Urinary bladder (tissue), 4 donors: ENCODE measurements at places on chromosomes 13 and 19. TPM values are rescaled to one million over a fixed set of nuclear protein-coding genes. Genes with fewer than 3 reads are reported as not detected.
A peak's percentile ranks its signal among the peaks of the same experiment; 100 is the strongest.

DNA sequence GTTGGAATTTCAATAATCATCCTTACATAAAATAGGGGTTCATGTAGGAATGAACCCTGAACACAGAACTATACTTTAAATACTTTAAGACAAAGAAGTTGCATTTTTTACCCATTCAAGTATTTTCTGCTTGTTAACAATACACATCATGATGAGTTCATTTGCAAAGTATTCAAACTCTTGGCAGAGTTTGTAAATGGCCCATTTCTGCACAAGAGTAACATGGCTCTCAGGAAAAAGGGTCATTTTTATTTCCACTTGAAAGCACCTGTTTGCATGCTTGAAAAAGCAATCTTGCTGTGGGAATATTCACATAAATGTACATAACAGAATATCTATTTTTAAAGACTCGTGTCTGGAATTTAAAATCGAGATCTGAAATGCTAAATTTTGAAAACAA is 18.1 kb downstream of the ESD start:
- no peak for DNase-seq

GRCh38 chr13:49627831-49628652 is at the start of gene ARL11:
Gene ARL11 (plus strand): TSS chr13:49628507. CDS start chr13:49630448, 1,941 bp downstream.
- no peak for DNase-seq

- no peak for DNase-seq
Observed at GRCh38 chr19:15115080-15115479, 7.9 kb downstream of the SYDE1 start.

DNA sequence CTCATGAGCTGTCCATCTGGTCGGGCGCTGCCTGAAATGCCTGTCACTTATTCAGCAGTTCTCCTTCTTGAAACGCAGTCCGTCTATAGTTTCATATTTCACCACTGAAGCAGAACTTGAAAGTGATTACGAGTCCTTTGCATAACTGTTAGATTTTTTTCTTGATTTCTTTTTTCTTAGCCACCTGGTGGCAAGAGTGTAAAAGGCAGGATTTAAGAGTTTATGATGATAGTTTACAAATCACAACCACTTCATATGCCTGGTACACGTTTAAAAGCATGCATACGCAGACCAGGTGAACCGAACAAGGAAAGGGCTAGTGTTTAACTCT is 45.8 kb downstream of the GGACT start:
- DNase-seq: no peak

DNA sequence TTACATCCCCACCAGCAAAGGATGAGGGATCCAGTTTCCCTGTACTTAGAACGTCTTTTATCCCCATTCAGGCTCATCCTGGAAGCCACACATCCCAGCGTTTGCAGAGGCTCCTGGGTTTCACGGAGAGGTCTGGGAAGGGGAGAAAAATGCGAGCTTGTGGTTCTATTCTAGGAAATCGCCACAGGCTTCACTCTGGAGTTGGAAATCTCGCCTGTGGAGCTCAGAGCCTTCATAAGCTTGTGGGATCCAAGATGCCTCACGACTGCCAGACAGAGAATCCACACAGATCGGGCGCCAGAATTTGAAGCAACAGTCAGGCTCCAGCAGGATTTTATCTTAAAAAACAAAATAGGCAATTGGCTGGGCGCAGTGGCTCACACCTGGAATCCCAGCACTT is 157.9 kb downstream of the PTPRS start:
- DNase-seq: no peak

GRCh38 chr13:92136449-92137155 is 738.2 kb downstream of the GPC5 start:
- no peak for DNase-seq

DNA sequence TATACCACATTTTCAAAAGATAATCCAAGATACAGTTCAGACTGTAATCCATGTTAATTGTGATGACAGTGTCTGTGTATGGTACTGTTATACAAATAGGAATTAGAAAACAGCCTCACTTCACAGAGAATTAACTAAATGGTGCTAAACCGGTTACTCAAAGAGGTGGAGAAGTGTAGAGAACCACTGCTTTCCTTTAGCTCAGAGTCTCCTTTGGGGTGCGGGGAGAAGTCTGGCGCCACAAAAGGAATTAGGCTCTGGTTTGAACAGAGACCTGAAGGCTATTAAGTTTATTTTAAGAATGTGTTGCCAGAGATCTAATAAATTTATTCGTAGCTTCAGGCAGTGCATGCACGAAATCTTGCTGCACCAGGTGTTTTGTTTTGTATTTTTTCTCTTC is 65.8 kb downstream of the FREM2 start:
- no peak for DNase-seq

DNA sequence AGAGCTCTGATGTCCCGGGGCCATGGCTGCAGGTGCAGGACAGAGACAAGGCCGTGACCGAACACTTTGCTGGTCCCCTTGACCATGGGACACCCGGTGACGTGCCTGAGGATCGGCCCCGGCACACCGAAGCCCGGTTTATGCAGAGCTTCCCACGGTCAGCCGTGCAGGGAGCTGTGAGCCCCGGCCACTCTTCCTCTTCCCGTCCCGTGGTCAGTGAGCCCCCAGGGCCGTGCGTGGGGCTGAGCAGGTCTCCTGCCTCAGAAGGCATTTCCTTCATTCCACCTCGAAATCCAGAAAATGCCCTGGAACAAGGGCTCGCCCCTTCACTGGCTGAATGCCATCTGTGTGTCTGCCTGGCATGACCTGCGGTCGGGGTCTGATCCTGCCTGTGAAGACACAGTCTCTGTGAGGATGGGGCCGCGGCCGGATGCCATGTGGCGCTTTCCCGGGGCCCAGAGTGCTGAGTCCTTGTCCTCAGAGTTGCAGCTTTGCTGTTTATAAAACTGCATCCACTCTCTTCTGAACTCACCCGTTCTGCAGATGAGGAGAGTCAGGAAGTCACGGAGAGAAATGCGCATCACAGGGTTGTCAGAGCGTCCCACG is 16.9 kb downstream of the MCF2L start:
- DNase-seq: no peak

DNA sequence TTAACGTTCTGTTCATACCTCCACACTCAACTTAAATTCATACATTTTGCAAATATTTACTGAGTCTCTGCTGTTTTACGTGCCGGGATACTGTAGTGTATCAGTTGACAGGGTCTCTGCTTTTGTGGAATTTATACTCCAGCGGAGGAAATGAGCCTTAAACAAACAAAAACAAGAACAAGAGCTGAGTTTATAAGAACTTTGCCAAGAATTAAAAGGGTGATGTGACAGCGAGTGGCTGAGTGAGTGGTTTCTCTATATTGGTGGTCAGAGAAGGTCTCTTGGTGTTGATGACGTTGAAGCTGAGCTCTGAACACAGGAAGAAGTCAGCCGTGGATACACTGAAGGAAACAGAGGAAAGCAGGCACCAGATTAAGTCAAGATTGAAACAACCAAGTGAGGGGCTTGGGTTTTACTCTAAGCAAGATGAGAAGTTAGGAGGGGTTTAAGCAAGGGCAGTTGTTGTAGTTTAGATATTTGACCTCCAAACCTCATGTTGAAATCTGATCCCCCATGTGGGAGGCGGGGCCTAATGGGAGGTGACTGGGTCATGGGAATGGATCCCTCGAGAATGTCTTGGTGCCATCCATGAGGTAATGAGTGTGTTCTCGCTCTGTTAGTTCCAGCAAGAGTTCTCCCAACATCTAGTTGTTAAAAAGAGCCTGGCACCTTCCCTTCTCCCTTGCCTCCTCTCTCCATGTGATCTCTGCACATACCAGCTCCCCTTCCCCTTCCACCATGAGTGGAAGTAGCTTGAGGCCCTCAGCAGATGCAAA is 248.3 kb downstream of the DCLK1 start:
- no peak for DNase-seq

Gene PPM1N
- polyA plus RNA-seq: 5.3 TPM

Gene CFAP97D2
- not detected for polyA plus RNA-seq

DNA sequence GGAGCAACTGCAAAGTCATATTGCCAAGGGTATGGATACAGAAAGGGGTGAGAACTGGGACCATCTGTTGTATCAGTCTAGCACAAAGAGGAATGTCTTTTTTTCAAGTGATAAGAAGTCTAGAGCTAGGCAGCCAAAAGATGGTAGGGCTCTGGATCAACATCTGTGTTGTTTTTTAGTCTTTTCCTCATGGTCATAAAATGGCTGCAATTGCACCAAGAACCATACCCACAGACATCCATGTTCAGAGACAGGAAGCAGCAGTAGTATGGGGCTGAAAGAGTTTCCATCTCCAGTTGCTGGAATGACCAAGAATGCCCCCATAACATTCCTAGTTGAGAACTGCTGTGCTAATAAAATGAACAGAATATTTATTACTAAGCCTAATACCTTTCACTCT is 25.6 kb downstream of the KCNC3 start:
- no peak for DNase-seq

GRCh38 chr13:95154413-95154886 is 146.8 kb downstream of the ABCC4 start:
- peak; percentile 51 for DNase-seq

- DNase-seq: no peak
Observed at GRCh38 chr13:98798849-98799645, 46.6 kb upstream of the SLC15A1 start.

DNA sequence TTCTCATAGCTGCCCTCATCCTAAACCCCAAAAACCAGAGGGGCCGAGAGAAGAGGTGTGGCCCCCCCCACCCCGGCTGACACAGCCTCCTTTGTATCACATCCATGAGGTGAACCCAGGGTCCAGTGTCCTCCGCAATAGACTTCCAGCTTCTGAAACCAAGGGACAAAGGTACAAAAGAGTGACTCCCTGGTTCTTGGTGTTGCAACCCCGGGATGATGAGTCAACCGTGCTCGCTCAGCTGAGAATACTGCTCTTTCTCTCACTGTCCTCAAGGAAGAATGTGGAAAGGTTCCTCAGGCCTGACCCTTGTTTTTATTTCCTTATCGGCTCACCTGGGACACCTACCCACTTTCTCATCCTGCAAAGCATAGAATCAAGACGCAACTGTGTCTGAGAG is 5.5 kb downstream of the SLC15A1 start:
- DNase-seq: no peak

Gene THSD8
- not detected for polyA plus RNA-seq

GRCh38 chr13:42924344-42924743 is 67.7 kb downstream of the EPSTI1 start:
- no peak for DNase-seq

Gene DPY19L3
- polyA plus RNA-seq: 6.9 TPM

Gene SLC15A1
- polyA plus RNA-seq: 0.13 TPM

Gene SNAPC2
- polyA plus RNA-seq: 55.6 TPM

DNA sequence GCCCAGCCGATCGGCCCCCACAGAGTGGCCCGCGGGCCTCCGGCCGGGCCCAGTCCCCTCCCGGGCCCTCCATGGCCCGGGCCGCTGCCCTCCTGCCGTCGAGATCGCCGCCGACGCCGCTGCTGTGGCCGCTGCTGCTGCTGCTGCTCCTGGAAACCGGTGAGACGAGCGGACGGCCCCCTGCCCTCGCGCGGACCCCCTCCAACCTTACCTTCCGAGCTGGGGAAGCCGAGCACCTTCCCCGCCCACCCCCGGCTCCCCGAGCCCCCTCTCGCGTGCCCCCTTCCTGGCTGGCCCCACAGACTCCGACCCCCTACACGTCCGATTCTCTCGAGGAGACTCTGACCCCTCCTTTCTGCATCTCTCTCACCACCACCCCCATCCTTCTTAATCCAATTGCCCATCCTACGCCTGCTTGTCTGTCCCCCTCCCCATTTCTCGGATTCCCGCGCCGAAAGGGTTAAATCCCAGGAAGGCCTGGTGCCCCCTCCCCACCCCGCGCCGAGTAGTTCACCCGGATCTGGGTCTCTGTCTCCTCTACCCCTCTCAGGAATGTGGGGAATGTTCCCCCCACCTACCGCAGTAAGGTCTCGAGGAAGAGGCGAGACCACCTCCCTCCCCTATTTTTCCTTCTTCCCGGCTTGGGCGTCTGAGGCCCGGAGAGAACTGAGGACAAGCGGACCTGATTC is 502 bp downstream of the NECTIN2 start:
- peak; percentile 23 for DNase-seq

- DNase-seq: no peak
Observed at GRCh38 chr13:47747901-47748300, 253.2 kb downstream of the SUCLA2 start.

Gene CACNG7
- 0.09 TPM for polyA plus RNA-seq

DNA sequence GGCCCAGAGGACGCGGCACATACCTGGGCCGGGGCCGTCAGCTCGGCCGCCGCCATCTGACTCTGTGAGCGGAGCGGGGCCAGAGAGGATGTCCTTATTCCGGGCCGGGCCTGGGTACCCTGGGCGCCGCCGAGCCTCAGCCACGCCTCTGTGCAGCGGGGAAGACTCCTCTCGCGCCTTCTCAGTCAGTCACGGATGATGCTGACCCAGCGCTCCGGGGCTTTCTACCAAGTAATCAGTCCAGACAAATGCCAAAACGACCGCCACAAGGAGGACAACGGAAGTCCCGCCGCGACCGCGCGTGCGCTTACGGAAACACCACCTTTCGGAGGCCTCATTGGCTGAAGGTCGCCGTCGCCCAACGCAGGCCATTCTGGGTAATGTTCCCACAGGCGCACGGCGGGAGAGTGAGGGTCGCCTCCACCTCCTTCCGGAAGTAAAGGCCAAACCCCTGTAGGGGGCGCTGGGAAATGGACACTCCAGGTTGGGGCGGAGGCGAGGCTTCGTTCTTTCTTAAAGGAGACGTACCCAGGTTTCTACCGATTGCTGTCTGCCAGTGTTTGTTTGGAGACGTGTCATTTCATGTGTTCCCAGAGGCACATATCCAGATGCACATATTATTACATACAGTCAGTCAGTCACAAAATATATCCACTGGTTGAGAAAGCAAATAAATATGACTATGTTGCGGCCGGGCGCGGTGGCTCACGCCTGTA is at the start of gene ZNF256:
Gene ZNF256, minus strand, starts transcription at position 288 of the 716 bp plus-strand sequence. Its CDS starts 232 bp downstream, at position 56.
- peak; percentile 88 for DNase-seq

GRCh38 chr13:44692173-44692713 is 116.1 kb upstream of the TSC22D1 start:
- DNase-seq: no peak

Gene GGN
- polyA plus RNA-seq: 0.58 TPM

Gene ZNF780A
- 7.2 TPM for polyA plus RNA-seq

DNA sequence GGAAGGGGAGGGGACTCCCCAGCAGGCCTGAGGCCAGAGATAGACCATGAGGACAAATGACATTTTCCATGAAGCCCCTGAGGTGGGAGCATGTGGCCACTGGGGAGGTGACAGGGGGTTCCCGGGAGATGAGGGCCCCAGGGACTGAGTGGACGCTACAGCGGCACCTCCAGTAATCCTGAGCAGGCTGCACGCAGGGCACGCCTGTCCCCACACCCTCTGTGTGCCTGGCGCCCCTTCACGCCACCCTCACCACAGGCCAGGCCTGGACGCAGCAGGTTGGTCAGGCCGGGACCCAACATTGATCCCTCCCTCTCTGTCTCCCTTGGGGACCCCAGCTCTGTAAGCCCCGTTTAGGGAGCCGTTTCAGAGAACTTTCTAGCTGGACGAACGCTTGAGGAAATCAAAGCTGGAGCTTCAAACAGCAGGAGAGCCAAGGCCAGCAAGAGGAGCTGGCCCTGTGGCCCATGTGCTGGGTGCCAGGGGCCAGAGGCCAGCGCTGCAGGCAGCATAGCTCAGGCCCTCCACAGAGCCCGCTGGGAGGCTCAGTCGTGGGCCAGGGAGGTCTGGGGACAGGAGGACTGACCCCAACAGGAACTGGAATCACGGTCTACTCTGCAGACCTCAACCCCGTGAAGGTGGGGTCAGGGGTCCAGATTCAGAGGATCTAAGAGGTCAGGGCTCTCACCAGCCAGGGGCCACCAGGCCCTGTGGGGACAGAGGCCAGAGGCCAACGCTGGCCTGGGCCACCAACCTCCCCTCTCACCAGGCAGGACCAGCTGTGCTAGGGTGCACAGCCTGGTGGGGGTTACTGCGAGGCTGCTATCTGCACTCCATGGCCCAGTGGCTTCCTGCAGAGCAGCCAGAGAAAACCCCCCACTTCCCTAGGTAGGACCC is 14.6 kb downstream of the LSM4 start:
- DNase-seq: no peak
